ENCODE measurements at places on chromosomes 7 and 10. TPM values are rescaled to one million over a fixed set of nuclear protein-coding genes. Genes with fewer than 3 reads are reported as not detected.

TRPV6 gene
- not detected for total RNA-seq

PTPN12 gene
- total RNA-seq = 54.0 TPM

JCAD gene
- total RNA-seq = 27.9 TPM

PTPN20 gene
- 0.27 TPM for total RNA-seq

MBL2 gene
- not detected for total RNA-seq

CYP26C1 gene
- total RNA-seq = 0.09 TPM

TMEM273 gene
- total RNA-seq = not detected

MACC1 gene
- total RNA-seq = 0.18 TPM

ADAM22 gene
- 2.4 TPM for total RNA-seq

AKR1B15 gene
- total RNA-seq = not detected

EIF4EBP2 gene
- 54.2 TPM for total RNA-seq

NMT2 gene
- total RNA-seq = 18.3 TPM

SH2D4B gene
- total RNA-seq = not detected

CDC14C gene
- not detected for total RNA-seq

NYAP1 gene
- 0.81 TPM for total RNA-seq

KIF5B gene
- total RNA-seq = 169 TPM

Measured in fibroblast of the aortic adventitia (primary cell).